ENCODE measurements at places on chromosomes 13 and 19. TPM values are rescaled to one million over a fixed set of nuclear protein-coding genes. Genes with fewer than 3 reads are reported as not detected.

KCNC3 gene
- 0.45 TPM for polyA plus RNA-seq

MUC16 gene
- polyA plus RNA-seq = 0.30 TPM

ADM5 gene
- polyA plus RNA-seq = 1.6 TPM

LACC1 gene
- 7.3 TPM for polyA plus RNA-seq

CYP2A7 gene
- 0.37 TPM for polyA plus RNA-seq

C19orf67 gene
- polyA plus RNA-seq = not detected

CRLF1 gene
- polyA plus RNA-seq = 1.2 TPM

KLF1 gene
- not detected for polyA plus RNA-seq

ETFB gene
- polyA plus RNA-seq = 86.7 TPM

CAMSAP3 gene
- 1.4 TPM for polyA plus RNA-seq

FXYD5 gene
- 31.2 TPM for polyA plus RNA-seq

ADGRE1 gene
- 0.80 TPM for polyA plus RNA-seq

IGFL3 gene
- not detected for polyA plus RNA-seq

PTH2 gene
- not detected for polyA plus RNA-seq

DAND5 gene
- polyA plus RNA-seq = not detected

GFY gene
- polyA plus RNA-seq = not detected

ATXN8OS gene
- not detected for polyA plus RNA-seq

KCNN1 gene
- polyA plus RNA-seq = 1.7 TPM

KCNN4 gene
- 0.28 TPM for polyA plus RNA-seq

B3GLCT gene
- polyA plus RNA-seq = 4.1 TPM

NAPSA gene
- polyA plus RNA-seq = 0.87 TPM

MRPS31 gene
- 21.1 TPM for polyA plus RNA-seq

DNAJC3 gene
- polyA plus RNA-seq = 13.6 TPM

OR7C1 gene
- polyA plus RNA-seq = 0.13 TPM

PSENEN gene
- 44.6 TPM for polyA plus RNA-seq

COQ8B gene
- polyA plus RNA-seq = 41.5 TPM

AMH gene
- polyA plus RNA-seq = not detected

KASH5 gene
- polyA plus RNA-seq = not detected

ZNF844 gene
- 17.9 TPM for polyA plus RNA-seq

POSTN gene
- 6.1 TPM for polyA plus RNA-seq

TBXA2R gene
- 1.5 TPM for polyA plus RNA-seq

TNNT1 gene
- polyA plus RNA-seq = not detected

KLK4 gene
- polyA plus RNA-seq = not detected

SIAH3 gene
- 0.01 TPM for polyA plus RNA-seq

LGI4 gene
- polyA plus RNA-seq = 11.9 TPM

SYCN gene
- not detected for polyA plus RNA-seq

CGB1 gene
- polyA plus RNA-seq = not detected

C1QTNF9 gene
- 0.39 TPM for polyA plus RNA-seq

LHB gene
- not detected for polyA plus RNA-seq

DGKH gene
- polyA plus RNA-seq = 2.1 TPM

CTXN1 gene
- polyA plus RNA-seq = 3.3 TPM

NLRP4 gene
- polyA plus RNA-seq = 0.37 TPM

OR7A5 gene
- not detected for polyA plus RNA-seq

TNNI3 gene
- polyA plus RNA-seq = 2.4 TPM

PSG6 gene
- not detected for polyA plus RNA-seq

LPAR6 gene
- polyA plus RNA-seq = 20.2 TPM

ZNF540 gene
- 8.4 TPM for polyA plus RNA-seq

LILRB1 gene
- polyA plus RNA-seq = 0.63 TPM

FXYD3 gene
- polyA plus RNA-seq = not detected

MADCAM1 gene
- 0.42 TPM for polyA plus RNA-seq

ODAD3 gene
- polyA plus RNA-seq = 0.42 TPM

TDRD3 gene
- 15.8 TPM for polyA plus RNA-seq

RETN gene
- 0.46 TPM for polyA plus RNA-seq

LILRA2 gene
- polyA plus RNA-seq = 3.7 TPM

OLFM4 gene
- polyA plus RNA-seq = 0.07 TPM

MAU2 gene
- 12.4 TPM for polyA plus RNA-seq

TLE6 gene
- polyA plus RNA-seq = 1.2 TPM

PRSS57 gene
- not detected for polyA plus RNA-seq
